Calu3 (cell line): ENCODE measurements at places on chromosomes 13 and 19.

GRCh38 chr13:50124536-50125303 lies 109.5 kb downstream of the KCNRG start:
- peak; percentile 57 for DNase-seq

DNA sequence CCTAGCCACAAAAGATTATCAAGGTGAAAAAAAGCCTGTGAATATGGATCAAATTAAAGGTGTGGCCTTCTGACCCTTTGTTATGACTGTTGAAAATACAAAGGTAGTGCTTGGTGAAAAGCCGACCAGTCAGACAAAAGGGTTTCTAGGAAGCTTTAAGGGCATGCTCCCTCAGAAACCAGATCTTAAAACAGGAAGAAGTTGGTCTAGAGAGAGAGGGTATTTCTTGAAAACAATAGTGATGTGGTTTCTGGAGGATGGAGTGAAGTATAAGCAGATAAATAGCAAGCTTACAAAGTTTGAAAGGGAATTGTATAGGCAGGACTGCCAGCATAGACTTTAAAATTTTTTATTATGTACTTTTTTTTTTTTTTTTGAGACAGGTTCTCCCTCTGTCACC lies 5.0 kb upstream of the EID2 start:
- no peak for DNase-seq

- DNase-seq = no peak
Observed at GRCh38 chr13:75326173-75327134, 155.5 kb downstream of the TBC1D4 start.

DNA sequence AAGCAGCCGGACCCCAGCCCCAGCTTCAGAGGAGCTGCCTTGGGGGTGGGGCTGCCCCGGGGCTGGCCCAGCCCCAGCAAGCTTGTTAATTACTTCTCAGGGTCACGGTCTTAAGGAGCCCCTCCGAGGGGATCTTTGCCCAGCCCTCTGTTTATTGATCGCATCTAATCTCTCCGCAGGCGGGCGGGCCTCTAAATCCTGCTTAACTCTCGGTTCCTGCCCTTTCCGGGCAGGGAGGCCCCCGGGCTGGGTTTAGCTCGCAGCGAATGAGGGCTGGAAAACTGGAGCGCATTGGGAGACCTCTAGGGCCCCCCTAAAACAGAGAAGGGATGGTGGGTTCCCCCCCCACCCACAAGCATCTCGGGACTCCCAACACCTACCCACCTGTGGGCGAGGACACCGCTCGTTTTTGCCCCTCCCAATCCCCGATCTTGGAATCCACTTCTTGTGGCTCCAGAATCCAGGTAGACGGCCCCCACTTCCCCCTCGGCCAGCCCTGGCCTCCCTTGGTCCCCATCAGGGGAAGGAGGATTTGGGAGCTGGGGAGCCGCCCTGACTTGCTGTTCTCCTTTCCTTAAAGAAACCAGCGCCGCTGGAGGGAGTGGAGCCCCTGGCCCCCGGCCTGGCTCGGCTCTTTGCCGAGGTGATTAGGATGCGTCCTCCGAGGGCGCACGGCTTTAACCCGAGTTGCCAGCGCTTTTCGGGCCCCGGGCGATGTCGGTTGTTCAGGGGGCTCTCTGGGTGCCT lies 59.5 kb upstream of the ADGRL1 start:
- DNase-seq = no peak

- DNase-seq = peak; percentile 36
Observed at GRCh38 chr19:42028304-42029216, 34.5 kb upstream of the ATP1A3 start.

DNA sequence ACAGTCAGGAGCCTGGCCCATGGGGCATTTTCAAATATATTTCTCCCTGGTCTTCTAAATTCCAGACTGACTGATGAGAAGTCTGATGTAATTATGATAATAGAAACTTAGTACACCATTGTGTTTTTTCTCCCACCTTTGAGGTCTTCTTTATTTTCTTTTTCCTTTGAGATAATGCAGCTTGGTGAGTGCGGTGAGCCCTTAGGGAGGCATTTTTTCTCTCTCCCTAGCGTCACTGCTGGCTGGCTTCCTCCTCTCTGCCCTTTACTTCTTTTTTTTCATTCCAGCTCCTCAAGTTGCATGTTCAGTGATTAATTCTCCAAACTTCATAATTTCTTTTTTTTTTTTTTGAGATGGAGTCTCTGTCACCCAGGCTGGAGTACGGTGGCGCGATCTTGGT lies 12.8 kb upstream of the CDC42EP5 start:
- no peak for DNase-seq

GRCh38 chr13:109884462-109884861 lies 98.1 kb upstream of the IRS2 start:
- DNase-seq = no peak

DNA sequence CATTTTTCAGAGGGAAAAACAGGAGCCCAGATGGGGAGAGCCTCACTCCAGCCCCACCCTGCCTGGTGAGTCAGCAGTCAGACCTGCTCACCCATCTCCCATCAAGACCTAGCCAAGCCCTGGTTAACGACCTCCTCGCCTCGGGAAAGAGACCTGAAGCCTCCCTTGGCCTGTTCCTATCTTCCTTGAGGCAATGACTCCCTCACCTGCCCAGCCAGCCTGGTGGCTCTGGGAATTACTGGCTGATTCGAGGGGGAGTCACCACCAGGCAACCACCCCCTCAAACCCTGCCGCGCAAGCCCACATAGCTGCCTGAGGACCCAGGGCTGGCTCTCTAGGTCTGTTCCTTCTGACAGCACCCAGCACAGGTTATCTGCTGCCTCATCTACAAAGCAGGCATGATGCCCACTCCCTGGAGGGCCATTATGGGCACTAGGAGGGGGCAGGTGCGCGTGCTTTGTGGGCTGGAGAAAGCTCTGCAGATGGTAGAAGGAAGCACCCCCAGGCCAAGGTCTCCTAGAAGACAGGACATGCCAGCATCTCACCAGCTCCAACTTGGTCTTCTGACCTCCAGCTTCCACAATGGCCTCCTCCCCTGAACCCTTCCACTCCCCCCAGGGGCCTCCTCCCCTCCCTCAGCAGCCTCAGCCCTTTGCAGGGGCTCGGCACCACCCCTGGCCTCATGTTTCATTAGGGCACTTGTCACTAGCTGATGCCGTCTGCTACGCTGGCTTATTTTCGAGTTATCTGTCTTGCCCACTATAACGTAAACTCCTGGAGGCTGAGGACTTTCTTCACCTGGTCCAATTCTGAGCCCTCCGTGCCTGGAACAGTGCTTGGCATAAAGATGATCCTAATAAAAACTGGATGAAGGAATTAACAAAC lies 10.4 kb downstream of the DEDD2 start:
- DNase-seq = peak; percentile 75

- DNase-seq = peak; percentile 71
Observed at GRCh38 chr19:33143897-33144405, 12.0 kb downstream of the WDR88 start.

DNA sequence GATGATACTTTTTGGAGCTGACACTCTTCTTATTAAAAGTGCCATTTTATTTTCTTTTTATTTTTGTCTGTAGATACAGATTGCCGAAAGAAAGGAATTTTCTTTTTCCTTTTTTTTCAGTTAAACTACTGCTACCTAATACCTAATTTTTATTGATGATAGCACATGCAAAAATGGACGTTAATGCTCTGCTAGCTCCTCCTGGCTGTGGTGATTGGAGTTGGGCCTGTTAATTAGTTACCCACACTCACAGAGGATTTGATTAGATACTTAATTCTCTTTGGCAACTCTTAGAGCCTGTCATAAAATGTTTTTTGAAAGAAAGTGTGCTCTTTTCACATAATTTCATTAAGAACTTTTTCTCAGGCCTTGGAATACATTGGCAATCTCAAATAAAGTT lies 366.8 kb downstream of the DCT start:
- no peak for DNase-seq

DNA sequence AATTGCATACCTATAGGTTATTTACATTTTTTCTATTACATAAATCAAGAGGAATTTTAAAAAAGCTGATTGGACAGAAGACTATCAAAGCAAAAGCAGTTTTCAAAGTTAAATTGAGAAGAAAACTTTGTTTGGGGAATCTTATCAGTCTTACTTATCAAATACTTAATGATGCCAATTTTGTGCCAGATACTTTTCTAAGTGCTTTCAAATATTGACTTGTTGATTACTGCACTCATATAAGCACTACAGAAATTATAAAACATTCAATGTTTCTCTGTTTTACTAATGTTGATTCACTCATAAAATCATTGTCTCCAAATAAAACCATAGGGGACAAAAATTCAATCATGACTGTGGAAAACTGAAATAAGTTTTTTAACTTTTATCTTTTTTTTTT lies 36.2 kb downstream of the PCDH9 start:
- no peak for DNase-seq

GRCh38 chr13:20049558-20050473 lies 91.3 kb downstream of the ZMYM2 start:
- DNase-seq = no peak

DNA sequence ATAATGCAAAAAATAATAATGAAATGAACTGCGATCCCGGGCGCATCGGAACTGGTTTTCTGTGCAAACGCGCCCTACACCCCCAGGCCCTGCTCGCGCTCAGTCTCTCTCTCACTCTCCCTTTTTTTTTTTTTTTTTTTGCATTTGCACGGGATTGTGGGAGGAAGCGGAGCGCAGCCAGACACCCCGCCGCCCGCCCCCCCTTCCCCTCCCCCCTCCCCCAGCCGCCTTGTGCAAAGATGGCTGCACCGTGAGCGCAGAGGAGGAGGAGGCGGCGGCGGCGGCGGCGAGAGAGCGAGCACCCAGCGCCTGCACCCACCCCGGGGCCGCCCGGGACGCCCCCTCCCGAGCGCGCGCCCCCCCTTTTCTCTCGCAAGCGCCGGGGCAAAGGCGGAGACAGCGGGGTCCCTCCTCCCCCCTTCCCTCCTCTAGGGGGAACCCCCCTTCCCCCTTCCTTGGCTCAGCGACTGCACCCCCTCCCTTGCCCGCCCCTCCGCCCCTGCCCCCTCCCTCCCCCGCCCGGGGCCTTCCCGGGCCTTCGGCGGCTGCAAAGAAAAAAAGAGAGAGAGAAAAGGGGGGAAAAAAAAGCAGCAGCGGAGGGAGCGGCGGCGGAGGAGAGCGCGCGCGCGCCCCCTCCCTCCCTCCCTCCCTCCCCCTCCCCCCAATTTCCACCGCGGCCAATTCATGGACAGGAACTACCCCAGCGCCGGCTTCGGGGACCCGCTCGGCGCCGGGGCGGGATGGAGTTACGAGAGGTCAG lies at the start of gene PRR12:
Gene PRR12 (plus strand): TSS at position 212 of the 760 bp plus-strand sequence. CDS start 473 bp downstream, at position 685.
- peak; percentile 70 for DNase-seq

GRCh38 chr19:21117041-21117907 lies 24.6 kb upstream of the ZNF431 start:
- DNase-seq = no peak
